ENCODE measurements at places on chromosomes 5 and 9.

GRCh38 chr5:98193921-98194760 is 579.3 kb upstream of the RGMB start:
- no peak for DNase-seq

DNA sequence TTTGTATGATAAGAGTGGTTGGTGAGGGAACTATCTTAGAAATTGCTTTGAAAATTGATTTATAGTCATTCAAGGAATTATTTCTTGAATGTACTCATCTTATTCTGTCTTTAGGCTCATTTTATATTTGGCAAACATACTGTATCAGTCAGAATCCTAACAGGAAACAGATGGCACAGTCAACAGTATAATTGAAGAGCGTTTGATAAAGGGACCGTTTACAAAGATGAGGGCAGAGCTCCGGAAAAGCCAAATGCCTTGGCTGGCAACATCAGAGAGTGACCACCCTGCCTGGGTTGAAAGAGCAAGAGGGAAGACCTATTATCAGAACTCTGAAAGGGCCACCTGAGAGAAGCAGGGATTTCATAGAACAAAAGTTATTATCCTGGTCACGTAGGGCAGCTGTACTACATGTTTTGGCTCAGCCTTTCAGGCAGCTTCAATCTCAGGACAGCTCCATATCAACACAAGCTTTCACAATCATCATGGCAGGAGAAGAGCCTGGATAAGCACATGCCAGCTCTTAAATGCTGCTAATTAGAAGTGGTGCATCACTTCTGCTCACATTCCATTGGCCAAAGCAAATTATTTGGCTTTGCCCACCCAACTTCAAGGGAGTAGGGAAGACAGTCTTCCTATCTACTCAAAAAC is 47.2 kb upstream of the ARL15 start:
- no peak for DNase-seq

DNA sequence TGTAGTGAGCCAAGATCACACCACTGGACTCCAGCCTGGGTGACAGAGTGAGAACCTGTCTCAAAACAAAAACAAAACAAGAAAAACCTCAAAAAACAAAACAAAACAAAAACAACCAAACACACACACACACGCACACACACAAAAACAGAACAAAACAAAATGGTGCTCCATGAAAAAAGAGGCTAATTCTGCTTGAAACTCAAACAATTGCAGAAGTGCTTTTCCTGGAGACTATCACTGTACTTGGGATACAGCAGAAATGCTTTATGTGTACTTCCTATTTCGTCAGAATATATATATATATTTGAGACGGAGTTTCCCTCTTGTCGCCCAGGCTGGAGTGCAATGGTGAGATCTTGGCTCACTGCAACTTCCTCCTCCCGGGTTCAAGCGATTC is 49.9 kb upstream of the HSPA9 start:
- DNase-seq, result no peak

DNA sequence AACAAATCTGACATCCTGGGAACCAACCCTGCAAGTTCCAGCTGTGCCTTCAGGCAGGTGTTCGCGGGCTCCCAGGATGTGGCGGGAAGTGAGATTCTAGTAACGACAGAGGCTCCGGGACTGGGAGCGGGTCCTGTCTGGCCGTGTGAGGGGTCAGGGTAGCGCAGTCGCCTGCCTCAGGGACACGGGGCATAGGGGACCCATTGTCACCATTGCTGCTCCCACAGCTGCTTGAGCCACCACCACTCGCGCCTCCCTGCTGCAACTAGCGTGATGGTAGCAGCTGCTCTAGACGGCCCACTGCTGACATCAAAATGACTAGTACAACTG is 468.5 kb downstream of the CDH9 start:
- no peak for DNase-seq

DNA sequence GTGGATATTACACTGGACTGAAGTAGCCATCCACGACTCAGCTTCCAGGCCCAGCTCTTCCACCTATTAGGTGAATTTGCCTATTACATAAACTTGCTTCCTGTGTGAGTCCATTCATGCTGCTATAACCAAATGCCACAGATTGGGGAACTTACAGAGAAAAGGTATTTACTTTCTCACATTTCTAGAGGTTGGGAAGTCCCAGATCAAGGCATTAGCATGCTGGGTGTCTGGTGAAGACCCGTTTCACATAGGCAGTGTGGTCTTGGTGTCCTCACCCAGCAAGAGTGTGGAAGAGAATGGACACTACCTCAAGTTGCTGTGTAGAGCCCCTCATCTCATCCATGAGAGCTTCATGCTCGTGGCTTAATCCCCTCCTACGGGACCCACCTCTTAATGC is 282.6 kb downstream of the IRX1 start:
- DNase-seq, result no peak

- DNase-seq, result no peak
Observed at GRCh38 chr5:56962286-56962685, 10.4 kb upstream of the MIER3 start.

DNA sequence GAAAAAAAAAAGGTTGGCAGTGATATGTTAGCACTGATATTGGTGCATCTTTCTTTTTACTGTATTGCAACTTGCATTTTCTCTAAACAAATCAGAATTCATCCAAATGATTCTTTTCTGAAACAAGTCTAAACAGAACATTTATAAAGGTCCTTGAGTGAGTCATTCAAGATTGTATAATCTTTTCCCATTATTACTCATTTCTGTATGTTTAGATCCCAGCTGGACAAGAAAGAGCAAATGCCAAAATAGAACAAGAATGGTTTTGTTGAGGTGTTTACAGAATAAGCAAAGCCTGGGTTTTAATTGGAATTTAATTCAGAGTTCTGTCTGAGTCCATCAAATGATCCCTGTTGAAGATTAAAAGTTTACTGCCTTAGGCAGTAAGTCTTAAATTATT is 112.3 kb downstream of the VCAN start:
- DNase-seq, result no peak

- no peak for DNase-seq
Observed at GRCh38 chr5:124796495-124796894, 50.1 kb upstream of the ZNF608 start.

GRCh38 chr9:123571240-123571639 is 215.2 kb downstream of the CRB2 start:
- DNase-seq, result no peak

DNA sequence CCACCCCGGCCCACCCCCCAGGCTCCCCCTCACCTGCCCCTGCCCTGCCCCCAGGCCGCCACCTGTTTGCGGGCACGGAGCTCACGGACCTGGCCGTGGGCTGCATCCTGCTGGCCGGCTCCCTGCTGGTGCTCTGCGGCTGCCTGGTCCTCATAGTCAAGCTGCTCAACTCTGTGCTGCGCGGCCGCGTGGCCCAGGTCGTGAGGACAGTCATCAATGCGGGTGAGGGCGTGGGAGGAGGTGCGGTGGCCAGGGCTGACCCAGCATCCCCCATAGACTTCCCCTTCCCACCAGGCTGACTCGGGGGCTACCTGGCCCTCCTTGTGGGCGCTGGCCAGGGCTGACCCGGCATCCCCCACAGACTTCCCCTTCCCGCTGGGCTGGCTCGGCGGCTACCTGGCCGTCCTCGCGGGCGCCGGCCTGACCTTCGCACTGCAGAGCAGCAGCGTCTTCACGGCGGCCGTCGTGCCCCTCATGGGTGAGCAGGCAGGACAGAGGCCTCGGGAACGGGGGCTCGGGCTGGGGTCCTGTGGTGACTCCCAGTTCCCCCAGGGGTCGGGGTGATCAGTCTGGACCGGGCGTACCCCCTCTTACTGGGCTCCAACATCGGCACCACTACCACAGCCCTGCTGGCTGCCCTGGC is 3.5 kb downstream of the SLC34A3 start:
- no peak for DNase-seq

DNA sequence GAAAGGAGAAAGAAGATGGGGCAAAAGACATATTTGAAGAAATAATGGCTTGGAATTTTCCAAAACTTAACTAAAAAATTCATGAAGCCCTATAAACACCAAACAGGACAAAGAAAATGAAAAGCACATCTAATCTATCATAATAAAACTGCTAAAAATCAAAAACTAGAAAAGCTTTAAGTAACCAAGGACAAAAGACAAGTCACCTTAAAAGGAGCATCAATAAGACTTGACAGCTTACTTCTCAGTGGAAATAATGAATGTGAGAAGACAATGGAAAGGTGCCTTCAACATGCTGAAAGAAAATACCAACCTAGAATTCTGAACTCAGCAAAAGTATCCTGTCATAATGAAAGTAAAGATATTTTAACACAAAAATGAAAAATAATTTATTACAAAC is 27.0 kb downstream of the GTF3C4 start:
- no peak for DNase-seq

DNA sequence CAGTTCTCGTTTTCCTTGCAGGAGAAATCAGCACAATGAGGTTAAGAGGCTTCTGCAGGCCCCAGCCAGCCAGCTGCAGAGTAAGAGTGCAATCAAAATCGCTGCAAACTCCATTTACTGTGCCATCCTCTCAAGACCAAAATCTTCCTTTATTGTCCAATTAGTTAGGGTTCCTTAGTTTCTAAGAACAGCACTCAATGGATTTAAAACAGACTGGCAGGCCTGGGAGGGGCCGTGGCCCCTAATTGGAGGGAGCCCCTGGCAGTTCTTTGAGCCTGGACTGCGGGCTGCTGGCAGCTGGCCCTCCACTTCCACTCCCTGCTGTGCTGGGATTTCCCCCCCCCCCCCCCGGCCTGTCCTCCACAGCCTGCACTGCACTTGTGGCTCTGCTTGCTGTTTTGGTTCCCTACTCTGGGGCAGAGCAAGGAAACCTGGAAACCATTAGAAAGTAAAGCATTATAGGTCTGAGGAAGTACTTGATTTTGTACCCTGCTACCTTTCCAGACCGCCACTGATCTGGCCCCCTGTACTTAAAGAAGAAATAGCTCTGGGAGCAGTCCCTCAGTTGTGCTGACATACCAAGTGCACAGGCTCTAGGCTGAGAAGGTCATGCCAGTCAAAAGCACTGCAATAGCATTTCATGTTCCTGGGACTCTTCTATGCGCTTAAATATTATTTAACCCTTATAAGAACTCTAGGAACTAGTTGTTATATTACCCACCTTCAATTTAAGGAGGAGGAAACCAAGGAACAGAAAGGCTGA is 129.0 kb downstream of the APBA1 start:
- DNase-seq, result no peak

DNA sequence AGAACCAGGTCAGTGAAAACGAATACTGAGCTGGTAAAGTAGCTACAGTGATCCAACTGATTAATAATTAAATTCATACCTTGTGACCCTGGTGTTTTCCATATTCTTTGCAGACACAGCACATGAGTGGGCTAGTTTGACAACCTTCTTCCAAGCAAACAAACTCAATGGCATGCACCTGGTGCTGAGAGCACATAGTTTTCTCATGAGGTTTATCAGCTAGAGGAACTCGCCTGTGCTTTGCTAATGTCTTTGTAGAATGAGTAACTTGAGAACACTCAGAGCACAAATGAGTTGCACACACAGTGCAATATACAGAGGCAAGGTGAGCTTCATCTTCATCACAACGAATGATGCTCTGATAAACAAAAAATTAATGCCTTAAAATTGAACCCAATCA is 12.6 kb downstream of the TRIM23 start:
- DNase-seq, result no peak

- no peak for DNase-seq
Observed at GRCh38 chr9:81989700-81990099, 1.1 kb downstream of the SPATA31D1 start.
